Stimulated activated naive B cell treated with anti-CD40 and anti-IgM and Interleukin-4, amounts not matched to agents 10 μg/mL and 1 μg/mL and 100 μg/mL, for 72 hours (primary cell): ENCODE measurements at places on chromosomes 6 and 20.

DNA sequence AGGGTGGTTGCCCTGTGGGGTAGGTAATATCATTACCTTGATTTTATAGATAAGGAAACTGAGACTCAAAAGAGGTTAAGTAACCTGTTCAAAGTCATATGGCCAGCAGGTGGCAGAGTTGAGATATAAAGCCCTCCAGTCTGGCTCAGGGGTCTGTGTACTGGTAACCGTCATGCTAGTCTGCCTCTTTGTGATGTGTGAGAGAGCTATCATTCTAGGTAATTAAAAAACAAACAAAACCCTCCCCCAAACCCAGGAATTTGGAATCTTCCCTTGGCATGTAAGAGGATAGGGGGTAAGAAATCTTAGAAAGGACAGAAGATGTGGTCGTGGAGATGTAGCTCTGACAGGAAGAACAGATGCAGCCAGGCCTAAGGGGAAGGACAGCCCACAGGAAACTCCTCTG is 206.0 kb downstream of the CDC5L start:
- DNase-seq, result peak; percentile 7

GRCh38 chr20:382291-383115 is 1.9 kb downstream of the TRIB3 start:
- no peak for DNase-seq

GRCh38 chr20:16922834-16923233 is 174.7 kb downstream of the OTOR start:
- no peak for DNase-seq

GRCh38 chr6:129429956-129430355 is 280.0 kb downstream of the ARHGAP18 start:
- DNase-seq, result no peak

DNA sequence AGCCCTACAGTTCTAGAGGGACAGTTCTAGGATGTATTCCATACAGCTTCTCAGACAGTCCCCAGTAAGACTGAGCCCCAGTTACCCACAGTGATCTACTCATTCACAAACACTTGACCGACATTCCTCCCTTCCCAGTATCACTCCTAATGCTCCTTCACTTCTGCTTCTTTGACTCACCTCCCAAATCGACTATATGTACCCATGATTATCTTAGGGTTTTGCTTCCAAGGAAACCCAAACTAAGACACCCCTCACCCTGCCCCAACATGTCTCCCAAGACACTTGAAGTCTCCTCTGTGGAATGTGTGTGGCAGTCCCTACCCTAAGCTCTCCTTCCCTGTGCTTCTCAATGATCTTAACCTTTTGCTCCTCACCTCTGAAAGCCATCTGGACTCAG is 23.6 kb upstream of the TGM6 start:
- no peak for DNase-seq

- DNase-seq, result no peak
Observed at GRCh38 chr6:158978757-158979156, 21.2 kb downstream of the RSPH3 start.

DNA sequence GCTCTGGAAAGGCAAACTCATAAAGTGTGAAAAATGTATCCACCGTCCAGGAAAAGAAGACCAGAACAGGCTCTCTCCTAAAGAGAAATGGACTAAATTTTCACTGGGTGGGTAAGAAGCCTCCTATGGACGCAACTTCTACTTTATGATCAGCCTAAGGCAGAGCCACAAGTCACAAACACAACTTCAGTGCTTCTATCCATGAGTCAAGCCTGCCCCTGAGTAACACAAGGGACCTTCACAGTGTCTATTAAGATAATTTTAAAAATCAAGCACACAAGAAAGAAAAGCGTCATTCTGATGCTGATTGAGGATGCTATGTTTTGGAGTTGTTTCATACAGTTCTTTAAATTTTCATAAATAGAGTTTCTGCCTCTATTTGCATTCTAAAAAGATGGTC is 601.7 kb upstream of the ARID1B start:
- DNase-seq, result no peak

DNA sequence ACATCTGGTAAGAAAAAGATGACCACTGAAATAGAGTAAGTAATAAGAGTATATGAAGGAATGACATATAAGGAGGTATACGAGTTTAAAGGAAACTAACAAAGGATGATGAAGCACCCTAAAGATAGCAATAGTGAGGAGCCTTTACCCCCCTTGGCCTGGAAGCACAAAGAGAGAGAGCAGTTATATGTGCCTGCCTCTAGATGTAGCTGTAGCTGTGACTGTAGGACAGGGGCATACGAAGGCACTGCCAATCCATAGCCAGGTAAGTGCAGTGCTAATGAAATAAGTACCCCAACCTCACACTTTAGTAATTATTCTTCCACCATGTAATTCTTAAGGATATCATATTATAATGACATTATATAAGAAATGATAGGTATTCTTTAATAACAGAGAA is 90.1 kb upstream of the FKBP1C start:
- no peak for DNase-seq

DNA sequence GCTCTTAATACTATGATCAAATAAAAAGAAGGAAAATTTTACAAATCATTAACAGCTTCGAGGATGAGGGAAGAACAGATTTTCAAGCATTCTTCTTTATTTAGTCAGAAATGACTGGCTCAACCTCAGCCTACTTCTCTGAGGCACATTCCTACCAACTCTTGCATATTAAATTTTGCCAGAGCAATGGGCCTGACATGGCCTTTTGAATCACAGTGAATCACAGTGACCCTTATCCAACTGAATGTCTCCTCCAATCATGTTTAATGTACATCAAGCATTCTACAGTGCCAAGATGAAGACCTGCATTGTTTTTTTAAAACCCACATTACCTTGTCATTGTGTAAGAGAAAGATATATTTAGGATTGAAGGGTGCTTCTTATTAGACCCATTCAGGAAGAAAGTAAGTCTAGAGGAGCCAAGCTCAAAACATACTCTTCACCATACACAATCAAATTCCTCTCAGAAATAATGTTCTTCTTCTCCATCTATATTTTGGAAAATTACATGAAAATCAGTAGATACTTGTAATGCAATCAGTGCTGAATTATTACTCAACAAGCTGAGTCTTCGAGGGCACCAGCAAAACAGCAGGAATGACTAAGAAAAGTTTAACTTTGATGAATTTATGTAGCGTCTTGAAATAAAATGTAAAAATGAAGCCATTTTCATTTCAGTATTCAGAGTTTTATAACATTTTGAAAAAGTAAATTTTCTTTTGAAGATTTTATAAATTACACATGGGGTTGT is 44.1 kb upstream of the MOXD1 start:
- DNase-seq, result no peak

DNA sequence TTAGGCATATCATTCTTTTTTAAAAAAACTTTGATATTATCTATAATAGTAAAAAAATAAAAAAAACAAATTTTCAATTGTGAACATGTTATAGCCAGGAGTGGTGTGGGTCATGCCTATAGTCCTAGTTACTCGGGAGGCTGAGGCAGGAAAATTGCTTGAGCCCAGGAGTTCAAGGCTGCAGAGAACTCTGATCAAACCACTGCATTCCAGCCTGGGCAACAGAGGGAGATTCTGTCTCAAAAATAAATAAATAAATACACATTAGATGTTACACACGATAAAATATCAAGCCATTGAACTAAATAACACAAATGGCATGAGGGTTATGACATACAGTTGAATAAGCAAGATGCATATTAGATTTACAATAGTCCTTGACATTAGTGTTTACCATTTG is 27.9 kb upstream of the MYMX start:
- no peak for DNase-seq

DNA sequence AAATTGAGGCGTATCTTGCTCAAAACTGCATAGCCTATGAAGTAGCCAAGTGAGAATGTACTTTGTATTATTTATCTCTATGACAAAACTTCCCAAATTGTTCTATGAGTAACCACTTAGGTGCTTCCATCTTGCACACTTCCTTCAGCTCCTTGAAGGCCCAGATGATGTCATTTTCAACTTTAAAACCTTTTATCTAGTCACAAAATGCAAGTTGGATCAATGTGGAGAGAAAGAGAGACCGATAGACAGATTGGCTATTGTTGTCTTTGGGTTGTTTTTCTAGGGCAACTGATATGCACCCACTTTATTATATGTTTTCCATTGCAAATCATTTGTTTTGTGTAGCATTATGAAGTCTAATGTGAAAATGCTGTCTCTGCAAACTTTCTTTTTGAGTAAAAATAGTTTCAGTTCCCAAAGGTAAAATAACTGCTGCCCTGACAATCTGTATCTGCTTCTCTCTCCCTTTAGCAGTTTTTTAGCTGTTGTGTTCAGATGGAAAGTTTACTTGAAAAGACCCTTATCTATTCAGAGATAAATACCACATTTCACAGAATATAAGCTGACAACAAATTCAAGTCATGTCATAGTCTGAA is 73.7 kb upstream of the CITED2 start:
- DNase-seq, result no peak

GRCh38 chr6:34066218-34066571 is 79.7 kb downstream of the GRM4 start:
- DNase-seq, result no peak

DNA sequence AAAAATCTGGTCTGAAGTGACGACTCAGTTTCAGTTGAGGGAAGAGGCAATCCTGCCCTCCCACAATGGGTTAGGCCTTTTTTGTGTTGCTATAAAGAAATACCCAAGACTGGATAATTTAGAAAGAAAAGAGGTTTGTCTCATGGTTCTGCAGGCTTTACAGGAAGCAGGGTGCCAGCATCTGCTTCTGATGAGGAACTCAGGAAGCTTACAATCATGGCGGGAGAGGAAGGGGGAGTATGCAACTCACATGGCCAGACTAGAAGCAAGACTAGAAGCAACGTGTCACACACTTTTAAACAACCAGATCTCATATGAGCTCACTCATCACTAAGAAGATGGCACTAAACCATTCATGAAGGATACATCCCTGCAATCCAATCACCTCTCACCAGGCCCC is 529.3 kb downstream of the KIF16B start:
- DNase-seq, result no peak

- DNase-seq, result no peak
Observed at GRCh38 chr6:99338188-99338587, 11.3 kb downstream of the FAXC start.

DNA sequence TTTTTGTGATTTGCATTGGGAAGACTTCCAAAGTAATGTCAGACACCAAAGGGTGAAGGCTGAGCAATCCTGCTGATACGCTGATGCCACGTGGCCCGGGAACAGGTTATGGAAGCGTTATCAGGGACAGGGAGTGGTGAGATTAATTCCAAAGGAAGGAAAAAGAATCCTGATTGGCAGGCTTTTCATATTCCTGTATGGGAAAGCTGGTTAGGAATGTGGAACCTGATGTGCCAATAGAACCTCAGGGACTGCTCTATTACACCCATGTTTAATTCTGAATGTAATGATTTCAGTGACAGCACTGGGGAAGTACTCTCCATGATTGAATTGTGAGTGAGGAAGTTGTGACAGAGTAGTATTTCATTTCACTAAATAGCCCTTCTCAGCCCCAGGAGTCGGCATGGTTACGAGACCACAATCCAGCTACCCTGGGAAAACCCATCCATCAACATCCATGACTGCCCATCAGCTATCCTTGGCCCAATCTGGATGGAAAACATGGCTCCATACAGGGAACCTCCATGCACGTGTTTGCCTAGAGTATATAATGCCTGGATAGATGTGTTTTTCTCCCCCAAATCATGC is 49.4 kb downstream of the F13A1 start:
- no peak for DNase-seq
